ENCODE measurements at places on chromosomes 3 and 15.

- DNase-seq: no peak
These were observed 33.9 kb downstream of the ILDR1 start for GRCh38 chr3:121988146-121988545.

DNA sequence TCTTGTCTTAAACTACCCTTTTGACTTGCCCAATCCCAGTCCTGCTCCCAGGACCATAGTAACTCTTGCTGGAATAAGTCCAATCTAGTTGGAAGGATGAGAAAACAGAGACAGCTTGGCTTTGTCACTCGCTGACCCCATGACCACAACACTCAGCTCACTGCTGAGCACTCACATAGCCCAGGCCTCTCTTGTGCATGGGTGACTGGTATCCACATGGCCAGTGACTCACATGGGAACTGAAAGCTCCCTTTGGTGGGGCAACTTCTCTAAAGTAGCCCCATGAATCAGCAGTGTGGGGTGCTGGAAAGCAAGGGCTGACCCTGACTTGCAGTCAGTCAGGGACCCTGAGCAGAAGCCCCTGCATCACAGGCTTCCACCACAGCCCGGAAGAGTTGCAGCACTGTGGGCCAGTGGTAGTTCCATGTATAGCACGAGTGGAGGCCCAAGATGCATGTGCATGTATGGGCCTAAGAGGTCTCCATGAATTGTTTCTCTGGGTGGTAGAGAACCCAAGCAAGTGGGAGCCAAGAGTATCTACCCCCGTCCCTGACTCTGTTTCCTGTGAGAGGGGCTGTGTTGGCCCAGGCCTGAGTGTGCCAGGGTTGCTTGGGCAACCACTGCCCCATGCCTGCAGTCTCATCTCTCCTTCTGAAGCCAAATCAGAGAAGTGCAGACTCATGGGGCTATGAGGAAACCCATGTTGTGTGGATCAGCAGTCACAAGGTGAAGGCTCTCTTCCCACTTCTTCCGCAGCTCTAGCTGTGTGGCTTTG is 62.1 kb upstream of the XCR1 start:
- DNase-seq: no peak

DNA sequence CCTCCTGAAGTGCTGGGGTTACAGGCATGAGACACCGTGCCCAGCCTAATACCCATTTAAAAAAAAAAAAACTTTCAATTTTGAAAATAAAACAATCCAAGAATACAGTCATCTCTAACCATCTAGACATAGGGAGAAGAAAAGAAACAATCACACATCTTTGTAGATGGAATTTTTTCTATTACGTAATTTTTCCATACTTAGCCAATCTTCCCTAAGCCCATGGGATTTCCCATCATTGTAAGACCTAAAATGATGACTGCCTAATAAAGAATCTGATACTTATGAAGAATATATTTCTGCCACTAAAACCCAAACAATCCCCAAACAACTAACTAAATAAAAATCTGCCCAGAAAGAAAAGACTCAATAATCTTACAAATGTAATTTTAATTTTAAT is 88.7 kb downstream of the CBLB start:
- DNase-seq: no peak

GRCh38 chr15:74242441-74243185 is 6.5 kb downstream of the CCDC33 start:
- no peak for DNase-seq

DNA sequence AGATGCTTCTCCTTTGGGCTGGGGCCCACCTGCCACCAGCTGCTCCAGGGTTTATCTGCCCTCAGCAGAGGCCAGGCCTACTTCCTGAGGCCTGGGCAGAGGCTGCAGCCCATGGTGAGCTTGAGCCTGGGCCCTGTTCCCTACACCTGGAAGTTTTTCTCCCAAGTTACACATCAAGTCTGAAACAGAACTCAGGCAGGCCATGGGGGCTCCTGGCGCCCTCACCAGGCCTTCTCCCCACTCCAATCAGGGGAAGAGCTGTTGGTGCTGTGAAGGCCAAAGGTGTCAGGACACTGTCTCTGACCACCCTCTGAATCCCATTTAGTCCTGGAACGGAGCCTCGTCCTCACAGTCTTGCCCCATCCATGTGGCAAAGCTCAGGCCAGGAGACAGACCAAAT is 7.3 kb downstream of the VWA5B2 start:
- no peak for DNase-seq

DNA sequence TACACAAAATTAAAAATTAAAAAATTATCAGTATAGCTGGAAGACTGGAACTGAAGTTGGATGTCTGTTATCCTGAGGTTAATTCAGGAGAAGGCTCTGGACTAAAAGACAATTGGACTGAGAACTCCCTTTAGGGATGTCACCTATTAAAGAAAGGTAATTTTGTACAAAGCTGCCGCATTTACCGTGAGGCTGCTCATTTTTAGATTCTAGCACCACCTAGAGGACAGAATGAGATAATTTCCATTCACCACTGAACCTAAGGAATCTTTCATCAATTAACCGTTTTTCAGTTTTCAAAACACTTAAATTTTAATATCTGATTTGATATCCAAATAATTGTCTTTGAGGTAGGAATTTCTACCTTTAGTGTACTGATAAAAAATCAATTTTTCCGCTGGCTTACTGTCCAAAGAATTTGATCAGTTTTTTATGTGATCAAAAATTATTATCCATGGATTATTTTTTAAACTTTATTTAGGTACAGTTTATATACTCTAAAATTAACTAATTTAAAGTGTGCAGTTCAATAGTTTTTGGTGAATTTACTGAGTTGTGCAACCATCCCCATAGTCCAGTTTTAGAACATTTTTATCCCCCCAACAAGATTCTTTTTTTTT is 106.7 kb upstream of the TNIK start:
- DNase-seq: peak; percentile 37

GRCh38 chr3:45464336-45465170 is 76.2 kb downstream of the LARS2 start:
- DNase-seq: no peak

DNA sequence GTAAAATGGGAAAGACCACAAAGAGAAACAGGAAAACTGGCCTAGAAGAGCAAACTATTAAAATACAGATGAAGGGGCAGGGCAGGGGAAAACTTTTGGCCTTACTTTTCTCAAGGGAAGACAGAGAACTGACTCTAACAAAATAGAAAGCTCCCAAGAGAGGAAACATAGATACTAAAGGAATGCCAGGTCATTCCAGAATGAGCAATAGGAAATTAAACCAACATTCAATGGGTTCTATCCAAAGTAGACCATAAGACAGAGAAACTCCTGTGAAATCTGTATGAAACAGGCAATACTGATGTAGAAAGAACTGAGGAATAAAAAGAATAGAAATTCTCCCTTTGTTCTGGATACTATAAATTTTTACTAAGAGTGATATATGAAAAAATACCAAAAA is 491.8 kb downstream of the MECOM start:
- no peak for DNase-seq

DNA sequence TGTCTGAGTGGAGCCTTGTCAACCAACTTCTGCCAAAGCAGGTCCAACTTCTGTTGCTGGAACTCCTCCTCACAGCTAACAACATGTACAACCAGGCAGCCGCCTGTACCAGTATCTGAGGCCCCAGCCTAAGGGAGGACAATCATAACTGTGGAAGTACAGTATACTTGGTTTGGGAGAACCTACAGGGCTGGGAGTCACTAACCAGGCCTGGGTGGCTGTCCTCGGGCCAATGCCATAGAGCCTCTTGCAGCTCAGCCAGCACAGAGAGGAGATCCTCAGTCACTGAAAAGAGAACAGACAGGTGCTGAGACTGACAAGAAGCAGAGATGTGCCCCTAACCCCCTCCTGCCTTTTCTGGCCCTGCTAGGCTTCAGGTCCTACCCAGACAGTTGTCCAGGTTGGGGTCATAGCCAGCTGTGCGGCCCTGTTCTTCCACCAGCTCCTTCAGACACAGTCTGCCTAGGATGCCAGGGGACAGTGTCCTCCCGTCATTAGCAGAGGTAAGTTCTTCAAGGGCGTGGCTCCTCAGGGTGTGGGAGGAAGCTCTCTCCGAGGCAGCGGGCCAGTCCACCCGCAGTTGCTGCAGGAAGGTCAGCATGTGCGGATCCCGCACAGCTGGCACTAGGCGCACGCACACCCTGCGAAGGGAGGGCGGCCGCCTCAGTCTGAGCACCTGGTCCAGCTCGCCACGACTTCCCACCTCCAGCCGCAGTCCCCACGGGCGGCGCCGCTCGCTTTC is 980 bp downstream of the DALRD3 start:
- no peak for DNase-seq

DNA sequence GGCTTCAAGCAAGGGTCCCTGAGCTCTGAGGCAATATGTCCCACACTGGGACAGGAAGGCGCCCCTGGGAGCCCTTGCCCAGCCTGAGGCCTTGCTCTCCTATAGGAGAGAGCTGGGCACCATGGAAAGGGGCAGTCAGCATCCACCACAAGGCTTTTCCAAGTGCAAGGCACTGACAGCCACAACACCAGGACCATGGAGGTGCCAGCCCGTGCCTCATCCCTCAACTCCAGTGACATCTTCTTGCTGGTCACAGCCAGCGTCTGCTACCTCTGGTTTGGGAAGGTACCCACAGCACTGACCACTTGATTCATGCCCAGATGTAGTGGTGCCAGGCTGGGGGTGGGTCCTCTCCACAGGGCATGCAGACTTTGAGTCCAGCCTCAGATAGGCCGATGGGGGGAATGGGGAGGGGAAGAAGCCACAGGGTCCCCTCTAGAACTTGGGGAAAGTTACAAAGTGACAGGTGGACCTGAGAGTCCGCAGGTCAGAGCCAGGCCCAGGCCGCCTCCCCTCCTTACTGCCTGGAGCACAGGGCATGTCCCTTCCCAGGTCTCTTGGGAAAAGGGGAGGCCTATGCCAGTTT is 11.8 kb downstream of the VILL start:
- DNase-seq: no peak

GRCh38 chr3:152944671-152945070 is 109.7 kb downstream of the P2RY1 start:
- DNase-seq: no peak

GRCh38 chr3:142418926-142419592 is 28.8 kb downstream of the XRN1 start:
- no peak for DNase-seq

- DNase-seq: no peak
These were observed 97.4 kb upstream of the KLF13 start for GRCh38 chr15:31228980-31229826.
